NCI-H1930 (cell line): ENCODE measurements at places on chromosomes 3 and 15.

- no peak for DNase-seq
These were observed 8.0 kb upstream of the COL6A6 start for GRCh38 chr3:130509008-130509407.

GRCh38 chr3:25900161-25900560 lies 110.3 kb downstream of the OXSM start:
- no peak for DNase-seq

- no peak for DNase-seq
These were observed 110.4 kb downstream of the LRRC28 start for GRCh38 chr15:99361545-99362185.

- peak; percentile 12 for DNase-seq
These were observed 124.2 kb downstream of the IMPG2 start for GRCh38 chr3:101195951-101196713.

- DNase-seq, result peak; percentile 14
These were observed 59.7 kb downstream of the NOX5 start for GRCh38 chr15:69074001-69074842.

GRCh38 chr15:97947465-97948260 lies 12.8 kb upstream of the ARRDC4 start:
- no peak for DNase-seq

DNA sequence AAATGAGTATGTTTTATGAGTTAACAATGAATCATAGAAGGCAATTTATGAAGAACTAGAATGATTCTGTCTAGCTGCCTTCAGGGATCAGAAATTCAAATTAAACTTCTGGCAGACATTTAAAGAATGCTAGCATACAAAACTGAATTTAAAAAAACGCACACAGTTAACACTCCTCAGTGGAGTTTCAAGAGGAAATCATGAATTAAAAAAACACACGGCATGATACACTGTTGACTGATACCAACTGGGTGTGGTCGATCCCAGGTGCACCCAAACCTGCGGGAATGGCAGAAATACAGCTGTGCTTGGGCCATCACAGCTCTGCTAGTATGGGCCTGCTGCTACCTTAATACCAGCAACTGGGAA lies 526.0 kb downstream of the FOXP1 start:
- DNase-seq, result no peak

DNA sequence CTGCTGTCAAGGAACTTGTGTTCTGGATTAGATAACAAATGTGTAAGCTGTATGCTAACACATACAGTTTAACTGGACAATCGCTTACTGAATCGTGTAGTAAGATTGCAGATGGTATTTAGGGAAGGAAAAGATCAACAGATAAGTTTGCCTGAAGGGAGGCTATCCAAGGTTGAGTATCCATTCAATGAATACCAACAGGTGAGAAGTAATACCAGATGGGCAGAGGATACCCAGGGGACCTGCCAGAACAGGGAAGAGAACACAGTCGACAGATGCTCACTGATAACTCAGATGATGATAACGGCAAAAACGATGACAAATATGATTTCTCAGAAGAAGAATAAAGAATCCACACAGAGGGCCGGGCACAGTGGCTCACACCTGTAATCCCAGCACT lies 3.2 kb upstream of the UACA start:
- DNase-seq, result no peak

- no peak for DNase-seq
These were observed 49.9 kb downstream of the RPLP1 start for GRCh38 chr15:69502470-69503045.

- DNase-seq, result no peak
These were observed 79.7 kb downstream of the FBN1 start for GRCh38 chr15:48565560-48566482.

DNA sequence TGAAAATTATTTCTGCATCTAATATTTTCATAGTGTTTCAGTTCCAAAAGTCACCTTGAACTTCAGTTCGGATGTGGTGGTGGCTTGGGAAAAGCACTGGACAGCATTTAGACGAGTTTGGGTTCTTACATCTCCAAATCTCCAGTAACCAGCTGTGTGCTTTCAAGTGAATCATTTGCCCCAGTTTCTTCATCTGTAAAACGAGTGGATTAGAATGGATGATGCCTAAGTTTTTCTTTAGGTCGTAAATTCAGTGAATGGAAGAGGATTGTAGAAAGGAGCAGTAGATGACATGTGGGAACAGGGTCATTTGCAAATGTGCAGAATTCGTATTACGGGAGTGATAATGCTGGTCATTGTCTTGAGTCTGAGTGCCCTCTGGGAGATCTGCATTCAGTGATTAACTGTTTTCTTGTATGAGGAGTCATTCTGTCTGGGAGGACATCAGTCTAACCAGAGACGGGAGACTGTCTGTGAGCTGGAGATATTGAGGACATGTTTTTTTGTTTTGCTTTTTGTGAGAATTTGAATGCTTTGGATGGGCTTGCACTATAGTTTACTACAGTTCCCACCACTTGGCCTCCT lies 641.6 kb upstream of the TBL1XR1 start:
- DNase-seq, result no peak

DNA sequence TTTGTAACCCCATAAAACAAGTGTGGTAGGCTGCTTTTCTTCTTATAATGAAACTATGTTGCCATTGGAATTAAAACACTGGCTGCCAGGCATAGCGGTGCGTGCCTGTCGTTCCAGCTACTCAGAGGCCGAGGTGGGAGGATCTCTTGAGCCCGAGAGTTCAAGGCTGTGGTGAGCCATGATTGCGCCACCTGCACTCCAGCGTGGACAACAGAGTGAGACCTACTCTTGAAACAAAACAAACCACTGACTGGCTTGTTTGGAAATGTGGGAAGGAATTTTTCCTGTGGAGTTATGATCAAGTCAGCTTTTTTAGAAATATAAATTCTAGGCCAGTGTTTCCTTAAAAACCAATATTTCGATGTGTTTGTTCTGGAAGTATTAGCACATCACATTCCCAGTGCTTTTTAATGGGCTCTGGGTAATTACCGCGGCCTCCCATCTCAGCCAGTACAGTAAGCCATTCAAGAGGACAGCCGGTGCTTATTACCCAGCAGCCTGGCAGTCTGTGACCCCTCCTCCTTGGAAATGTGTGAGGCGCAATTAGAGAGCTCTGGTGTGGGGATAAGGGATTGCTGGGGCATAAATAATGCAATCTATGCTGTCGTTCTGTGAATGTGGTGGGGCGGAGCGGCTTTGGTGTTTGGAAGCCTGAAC lies 58.3 kb upstream of the TRAK1 start:
- no peak for DNase-seq

GRCh38 chr15:41474436-41474835 lies 19.2 kb upstream of the ITPKA start:
- no peak for DNase-seq

DNA sequence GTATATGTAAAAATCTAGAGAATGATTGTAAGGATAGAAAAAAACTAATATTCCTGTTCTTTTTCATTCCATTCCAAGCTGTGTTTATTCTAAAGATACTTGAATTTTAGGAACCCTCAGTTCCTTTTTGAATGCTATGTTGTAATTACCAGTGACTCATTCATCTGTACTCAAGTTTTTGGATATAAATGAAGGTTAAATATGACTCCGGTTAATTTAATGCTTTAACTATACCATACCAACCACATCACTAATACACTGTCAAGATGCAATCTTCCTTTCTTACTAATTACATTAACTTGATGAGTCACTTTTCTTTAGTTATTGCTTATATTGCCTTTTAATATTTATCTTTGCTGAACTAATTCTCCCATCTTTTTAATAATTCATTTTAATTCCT lies 68.8 kb upstream of the ZNF148 start:
- no peak for DNase-seq

- DNase-seq, result no peak
These were observed 79.2 kb upstream of the ABHD17C start for GRCh38 chr15:80615783-80616391.

- no peak for DNase-seq
These were observed 15.2 kb downstream of the ARPP21 start for GRCh38 chr3:35654476-35654875.

DNA sequence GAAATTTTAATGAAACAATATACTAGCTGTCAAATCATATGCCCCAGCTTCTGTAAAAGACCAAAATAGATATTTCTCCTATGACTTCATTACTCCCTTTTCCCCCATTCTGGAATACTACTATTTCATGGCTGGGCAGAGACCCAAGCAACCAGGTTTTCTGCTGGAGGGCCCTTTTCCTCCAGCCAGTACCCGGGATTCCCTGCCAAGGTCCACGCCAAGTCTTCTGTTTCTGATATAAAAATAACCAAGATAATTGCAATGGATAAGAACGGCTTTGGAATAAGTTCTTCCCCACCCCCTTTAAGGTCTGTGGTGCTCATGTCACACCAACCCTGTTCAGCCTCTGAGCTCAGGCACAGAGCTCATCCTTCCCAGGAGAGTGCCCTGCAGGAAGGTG lies 17.2 kb upstream of the NMNAT3 start:
- no peak for DNase-seq

DNA sequence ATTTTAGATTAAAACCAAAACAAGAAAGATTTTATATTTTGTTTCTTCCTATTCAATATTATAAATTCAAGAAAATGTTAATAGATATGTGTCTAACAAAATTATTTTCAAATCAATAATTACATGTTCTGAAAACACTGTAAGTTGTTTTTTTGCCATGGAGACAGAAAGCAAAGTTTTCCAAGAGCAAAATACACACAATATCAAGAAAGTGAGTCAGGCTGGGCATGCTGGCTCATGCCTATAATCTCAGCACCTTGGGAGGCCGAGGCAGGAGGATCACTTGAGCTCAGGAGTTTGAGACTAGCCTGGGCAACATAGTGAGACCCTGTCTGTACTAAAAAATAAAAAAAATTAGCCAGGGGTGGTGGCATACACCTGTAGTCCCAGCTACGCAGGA lies 71.7 kb downstream of the TTC23 start:
- DNase-seq, result no peak

GRCh38 chr3:47495111-47495510 lies 18.4 kb downstream of the ELP6 start:
- no peak for DNase-seq

DNA sequence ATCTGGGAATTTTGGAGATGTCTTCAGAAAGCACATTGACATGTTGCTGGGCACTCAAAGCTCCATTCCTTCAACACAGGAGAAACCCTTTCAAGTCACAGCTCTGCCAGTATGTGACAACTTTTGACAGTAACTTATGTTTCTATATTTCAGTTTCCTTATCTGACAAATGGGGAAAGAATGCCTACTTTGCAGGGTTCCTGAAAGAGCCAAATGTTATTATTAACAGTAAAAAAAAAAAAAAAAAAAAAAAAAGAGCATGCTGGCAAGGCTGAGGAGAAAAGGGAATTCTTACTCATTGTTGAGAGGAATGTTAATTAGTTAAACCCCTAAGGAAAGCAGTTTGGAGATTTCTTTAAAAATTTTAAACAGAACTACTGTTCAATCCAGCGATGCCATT lies 272.5 kb upstream of the TGFBR2 start:
- no peak for DNase-seq
